ENCODE measurements at places on chromosomes 5 and 9.

DNA sequence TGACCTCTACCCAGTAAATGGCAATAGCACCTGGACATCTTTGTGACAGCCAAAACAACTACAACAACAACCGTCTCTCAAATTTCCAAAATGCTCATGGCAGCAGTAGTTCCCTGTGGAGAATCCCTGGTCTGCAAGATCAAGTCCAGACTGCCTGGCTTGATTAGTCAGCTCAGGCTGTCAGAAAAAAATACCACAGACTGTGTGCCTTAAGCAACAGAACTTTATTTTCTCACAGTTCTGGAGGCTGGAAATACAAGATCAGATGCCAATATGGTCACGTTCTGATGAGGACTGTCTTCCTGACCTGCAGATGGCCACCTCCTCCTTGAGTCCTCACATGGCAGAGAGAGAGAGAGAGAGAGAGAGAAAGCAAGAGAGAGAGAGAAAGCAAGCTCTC, 52.3 kb upstream of the MOCS2 start:
- no peak for DNase-seq

- DNase-seq = no peak
Measured at GRCh38 chr5:116076496-116076895, 8.3 kb upstream of the COMMD10 start.

DNA sequence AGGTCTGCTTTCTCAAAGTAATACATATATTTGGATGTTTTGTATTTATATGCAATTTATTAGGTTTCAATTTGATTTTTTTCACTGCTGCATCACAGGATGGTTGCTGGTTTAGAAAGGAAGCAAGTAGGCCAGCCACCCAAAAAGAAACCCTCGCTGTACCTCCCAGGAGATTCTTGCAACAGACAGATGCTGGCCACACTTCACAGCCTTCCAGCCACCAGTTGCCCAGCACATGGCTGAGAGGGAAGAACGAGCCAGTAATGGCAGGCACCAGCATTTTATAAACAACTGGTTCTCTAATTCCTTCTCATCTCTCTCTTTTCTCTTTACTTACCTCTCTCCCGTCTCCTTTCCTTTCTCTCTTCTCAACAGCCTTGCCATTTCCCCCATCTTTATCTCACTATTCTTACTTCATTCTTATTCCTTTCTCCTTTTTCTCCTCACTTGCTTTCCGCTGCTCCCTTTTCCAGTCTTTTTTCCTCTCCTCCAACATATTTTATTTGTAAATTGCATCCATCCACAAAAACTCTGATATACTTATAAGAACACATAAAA, 38.9 kb downstream of the EFNA5 start:
- DNase-seq = no peak

DNA sequence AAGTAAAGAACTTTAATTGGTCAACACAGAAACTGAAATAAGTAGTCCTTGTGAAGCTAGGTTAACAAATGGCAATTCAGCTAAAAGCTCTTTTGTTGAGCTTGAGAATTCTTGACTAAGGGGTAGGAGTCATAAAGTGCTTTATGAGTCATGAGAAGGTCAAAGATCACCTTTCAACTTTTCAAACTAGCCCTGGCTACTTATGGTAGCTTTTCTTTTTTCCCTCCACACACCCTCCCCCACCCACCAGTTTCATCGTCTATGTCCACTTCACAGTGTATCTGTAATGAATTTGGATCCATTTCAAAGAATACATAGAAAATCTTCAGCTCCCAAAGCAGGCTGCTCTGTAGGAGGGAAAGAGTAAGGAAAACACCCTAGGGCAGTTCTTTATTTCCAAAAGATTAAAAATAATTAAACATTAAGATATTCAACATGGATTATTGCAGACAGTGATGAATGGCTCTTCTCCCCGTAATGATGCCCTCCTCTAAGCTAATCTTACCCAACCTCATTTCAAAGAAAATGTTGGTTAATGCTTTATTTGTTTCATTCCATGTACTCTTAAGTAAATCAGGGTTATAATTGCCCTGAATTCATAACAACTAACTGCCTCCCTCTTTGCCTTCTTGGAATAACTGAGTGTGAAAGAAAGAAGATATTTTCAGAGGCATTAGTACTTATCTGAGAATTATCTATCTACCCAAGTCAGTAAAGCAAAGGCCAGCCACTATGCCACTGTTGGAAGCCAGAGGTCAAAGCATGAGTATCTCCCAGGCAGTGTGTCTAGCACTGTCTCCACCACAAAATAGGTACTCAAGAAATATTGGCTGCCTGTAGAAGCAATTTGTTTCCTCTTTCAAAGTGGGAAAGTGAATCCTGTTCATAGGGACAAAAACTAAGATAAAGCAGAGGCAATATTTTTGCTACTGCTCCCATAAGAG, 290.6 kb downstream of the PIK3R1 start:
- no peak for DNase-seq

GRCh38 chr5:61029456-61030162, 84.6 kb downstream of the NDUFAF2 start:
- no peak for DNase-seq

DNA sequence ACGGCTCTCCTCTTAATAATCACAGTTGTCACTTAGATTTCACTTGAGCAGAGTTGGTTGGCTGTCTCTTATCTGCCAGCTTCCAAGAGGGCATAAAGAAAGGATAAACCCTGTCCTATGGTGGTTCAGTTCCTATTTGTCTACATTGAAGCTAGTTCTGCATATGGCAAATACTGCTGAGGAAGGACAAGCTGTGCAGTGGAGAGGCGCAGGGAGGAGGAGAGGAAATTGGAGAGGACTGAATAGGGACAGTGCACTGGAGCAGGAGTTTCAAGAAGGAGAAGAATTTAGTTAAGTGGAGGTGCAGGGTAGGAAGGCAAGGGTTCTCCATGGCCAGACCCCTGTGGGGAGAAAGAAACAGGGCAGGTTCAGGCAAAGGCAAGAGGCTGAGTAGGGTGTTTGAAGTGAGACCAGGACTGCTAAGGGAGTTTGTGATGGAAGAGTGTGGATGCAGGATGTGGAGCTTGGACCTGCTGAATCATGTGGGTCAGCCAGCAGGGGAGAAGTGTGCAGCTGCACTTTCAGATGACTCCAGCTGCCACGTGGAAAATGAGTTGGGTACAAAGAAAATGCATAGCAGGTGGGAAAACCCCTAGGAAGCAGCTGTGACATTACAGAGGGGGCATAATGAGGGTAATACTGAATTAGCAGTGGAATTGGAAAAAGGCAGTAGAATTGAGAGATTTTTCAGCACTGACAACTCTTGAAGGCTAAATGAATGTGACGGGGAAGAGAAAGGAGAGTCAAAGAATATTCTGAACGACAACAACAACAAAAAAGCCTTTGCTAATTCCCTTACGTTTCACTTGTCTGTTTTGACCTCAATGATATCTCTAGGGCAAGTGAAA, 66.8 kb downstream of the MAMDC2 start:
- no peak for DNase-seq

GRCh38 chr9:19493174-19493811, 84.5 kb downstream of the ACER2 start:
- peak; percentile 83 for DNase-seq

GRCh38 chr5:14869668-14870164, 1.9 kb downstream of the ANKH start:
- DNase-seq = no peak

DNA sequence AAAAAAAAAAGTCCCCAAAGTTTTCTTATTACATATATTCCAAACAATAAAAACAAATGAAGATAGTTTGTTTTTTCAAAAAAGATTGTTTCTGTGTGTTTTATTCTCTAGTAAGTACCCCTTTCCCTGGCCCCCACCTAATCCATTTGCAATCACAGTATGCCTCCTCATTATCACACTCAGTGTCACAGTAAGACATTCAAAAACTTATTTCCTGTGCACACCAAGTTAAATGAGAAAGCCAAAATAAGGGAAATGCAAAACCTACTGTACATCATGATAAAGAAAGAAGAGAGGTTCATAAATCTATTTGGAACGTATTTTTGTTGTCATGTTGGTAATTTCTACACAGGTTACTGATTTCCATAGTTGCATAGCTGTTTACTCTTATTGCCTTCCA, 62.3 kb downstream of the ST8SIA4 start:
- DNase-seq = no peak

- DNase-seq = no peak
Measured at GRCh38 chr9:8262625-8263622, 463.3 kb upstream of the DMAC1 start.

DNA sequence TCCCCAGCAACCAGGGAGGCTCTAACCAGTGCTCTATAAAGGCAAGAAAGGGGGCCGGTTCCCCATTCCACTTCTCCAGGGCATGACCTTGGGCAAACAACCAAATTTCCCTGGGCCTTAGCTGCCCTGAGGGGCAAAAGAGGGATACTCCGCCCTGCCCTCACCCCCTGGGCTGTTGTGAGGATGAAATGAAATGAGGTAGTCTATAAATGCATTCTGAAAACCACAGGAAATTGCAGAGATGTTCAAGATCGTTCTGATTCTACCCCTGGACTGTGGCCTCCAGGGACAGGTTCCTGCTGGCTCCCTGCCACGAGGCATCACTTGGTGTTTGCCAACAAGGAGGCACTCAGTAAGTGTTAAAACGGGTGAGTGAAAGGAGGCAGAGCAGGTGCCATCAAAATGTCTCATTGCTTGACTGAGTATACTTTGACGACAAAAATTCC, 5.7 kb downstream of the RAPGEF1 start:
- no peak for DNase-seq

- no peak for DNase-seq
Measured at GRCh38 chr9:16407617-16408016, 462.9 kb downstream of the BNC2 start.

Measured in amygdala (tissue), 56 donors.